ENCODE measurements at places on chromosomes 11 and 22.

- peak; percentile 96 for DNase-seq
These were observed 26.4 kb downstream of the TXN2 start for GRCh38 chr22:36454916-36455570.

DNA sequence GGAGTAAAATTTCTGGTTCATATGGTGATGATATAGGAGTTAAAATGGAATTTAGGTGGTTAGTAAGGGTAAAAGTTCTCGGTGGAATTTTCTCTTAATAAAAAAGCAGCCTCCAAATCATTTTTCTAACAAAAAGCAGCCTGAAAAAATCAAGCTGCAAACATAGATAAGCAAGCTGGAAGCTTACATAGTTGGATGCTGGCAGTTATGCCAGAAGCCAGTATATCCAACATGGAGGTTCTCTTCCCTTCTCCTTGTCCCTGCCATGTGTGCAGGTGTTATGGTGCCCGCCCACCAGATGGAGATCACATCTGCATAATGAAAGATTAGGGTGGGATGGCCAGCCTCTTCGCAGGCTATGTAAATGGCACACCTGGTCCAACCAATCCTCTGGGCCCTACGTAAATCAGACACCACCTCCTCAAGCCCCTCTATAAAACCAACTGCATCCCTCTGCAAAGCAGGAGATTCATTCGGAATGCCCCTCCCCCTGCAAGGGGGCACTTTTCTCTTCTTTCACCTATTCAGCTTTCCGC, 22.4 kb downstream of the PIWIL3 start:
- DNase-seq, result no peak

GRCh38 chr22:40480996-40481395, 110.6 kb downstream of the SGSM3 start:
- no peak for DNase-seq

GRCh38 chr11:125399945-125400344, 96.1 kb downstream of the FEZ1 start:
- no peak for DNase-seq

DNA sequence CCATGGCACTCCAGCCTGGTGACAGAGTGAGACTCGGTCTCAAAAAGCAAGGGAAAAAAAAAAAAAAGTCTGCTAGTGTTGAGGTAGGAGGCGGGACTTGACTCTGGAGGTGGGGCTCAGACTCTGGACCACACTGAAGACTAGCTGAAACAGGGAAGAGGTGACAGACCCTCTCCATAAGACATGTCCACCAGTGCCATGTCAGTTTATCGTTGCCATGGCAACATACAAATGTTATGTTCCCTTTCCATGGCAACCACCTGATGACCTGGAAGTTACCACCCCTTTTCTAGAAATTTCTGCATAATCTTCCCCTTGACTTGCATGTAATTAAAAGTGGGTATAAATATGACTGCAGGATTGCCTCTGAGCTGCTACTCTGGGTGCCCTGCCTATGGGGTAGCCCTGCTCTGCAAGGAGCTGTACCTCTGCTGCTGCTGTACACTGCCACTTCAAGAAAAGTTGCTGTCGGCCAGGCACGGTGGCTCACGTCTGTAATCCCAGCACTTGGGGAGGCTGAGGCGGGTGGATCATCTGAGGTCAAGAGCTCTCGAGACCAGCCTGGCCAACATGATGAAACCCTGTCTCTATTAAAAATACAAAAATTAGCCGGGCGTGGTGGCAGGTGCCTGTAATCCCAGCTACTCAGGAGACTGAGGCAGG, 55.1 kb downstream of the KIAA1671 start:
- no peak for DNase-seq

DNA sequence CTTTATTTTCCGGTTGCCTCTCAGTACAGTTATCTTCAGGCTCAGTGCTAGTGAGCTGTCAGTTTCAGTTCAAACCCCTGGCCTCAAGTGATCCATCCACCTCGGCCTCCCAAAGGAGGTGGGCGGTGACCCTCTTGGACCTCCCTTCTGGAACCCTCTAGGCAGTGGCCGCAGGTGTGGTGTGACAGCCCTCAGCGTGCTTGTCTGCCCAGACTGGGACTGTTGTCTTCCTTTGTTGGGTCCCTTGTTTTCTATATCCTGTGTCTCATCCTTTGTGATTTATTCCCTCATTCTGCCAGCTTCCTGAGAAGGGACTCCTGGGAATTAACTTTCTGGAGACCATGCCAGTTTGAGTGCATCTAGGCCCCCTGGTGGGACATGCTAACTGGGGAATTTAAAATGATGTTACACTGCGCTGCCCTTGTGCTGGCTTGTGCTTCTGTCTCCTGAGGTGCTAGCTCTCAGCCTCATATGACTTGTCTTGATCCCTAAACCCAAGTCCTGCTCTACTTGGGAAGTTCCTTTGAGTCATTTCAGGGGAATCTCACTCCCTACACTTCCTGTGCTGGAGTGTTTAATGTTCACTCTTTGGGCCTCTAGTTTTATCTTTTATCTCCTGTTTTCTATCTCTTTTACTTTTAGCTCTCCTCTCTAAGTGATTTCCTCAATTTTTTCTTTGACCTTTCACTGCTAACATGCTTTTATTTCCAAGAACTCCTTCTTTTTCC, 19.4 kb downstream of the MED15 start:
- no peak for DNase-seq

- no peak for DNase-seq
These were observed 34.1 kb upstream of the CALCA start for GRCh38 chr11:15006139-15006759.

All from T-helper 2 cell (primary cell).